ENCODE measurements at places on chromosomes 2 and 18.

- no peak for DNase-seq
These were observed at the start of gene CXCR1 for GRCh38 chr2:218166791-218167190. Gene CXCR1, minus strand, starts transcription at chr2:218166962. Its CDS starts 1,751 bp downstream, at chr2:218165211.

DNA sequence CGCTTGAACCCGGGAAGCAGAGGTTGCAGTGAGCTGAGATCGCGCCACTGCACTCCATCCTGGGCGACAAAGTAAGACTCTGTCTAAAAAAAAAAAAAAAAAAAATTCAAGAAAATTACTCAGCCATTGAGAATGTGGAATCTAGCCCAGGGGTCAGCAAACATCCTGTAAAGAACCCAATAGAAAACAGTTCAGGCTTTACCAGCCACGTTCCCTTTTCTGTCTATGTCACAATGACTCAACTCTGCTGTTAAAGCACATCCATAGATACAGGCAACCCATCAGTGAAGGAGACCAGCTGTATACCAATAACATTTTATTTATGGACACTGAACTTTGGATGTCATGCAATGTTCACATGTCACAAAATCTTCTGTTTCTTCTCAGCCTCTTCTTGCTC lies 435.6 kb upstream of the GYPC start:
- peak; percentile 1 for DNase-seq

DNA sequence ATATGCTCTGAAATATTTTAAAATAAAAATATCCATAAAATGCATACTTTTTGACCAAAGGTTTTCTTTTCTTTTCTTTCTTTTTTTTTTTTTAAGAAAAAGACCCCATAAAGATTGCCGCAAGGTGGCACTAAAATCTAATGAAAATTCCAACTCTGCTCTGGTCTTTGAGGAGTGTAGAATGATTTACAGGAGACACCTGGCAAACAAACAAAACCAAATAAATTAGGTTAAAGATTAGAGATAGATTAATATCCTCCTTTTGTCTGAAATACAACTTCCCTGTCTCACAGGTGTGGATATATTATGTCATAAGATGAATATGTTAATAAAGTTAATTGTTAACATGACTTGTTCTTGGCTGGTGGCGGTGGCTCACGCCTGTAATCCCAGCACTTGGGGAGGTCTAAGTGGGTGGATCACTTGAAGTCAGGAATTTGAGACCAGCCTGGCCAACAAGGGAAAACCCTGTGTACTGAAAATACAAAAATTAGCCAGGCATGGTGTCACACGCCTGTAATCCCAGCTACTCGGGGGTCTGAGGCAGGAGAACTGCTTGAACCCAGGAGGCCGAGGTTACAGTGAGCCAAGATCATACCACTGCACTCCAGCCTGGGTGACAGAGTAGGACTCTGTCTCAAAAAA lies 3.5 kb upstream of the RHOB start:
- DNase-seq, result peak; percentile 73

DNA sequence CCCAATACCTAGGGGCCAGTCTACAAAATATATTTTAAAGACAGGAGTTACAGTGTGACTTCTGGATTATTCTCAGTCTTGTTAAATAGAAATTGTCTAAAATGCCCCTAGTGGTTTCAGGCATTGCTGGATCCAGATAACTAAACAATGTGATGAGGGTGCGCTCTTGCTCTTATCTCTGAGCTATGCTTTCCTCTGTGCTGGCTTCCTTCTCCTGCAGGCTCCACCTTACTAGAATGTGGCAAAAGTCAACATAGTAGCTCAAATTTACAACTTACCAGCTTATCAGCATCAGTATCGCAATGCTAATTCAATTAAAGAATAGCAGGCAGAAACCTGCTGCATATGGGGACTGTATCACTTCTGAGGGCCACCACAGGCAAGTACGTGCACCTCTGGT lies 61.3 kb upstream of the RNU4ATAC start:
- no peak for DNase-seq

DNA sequence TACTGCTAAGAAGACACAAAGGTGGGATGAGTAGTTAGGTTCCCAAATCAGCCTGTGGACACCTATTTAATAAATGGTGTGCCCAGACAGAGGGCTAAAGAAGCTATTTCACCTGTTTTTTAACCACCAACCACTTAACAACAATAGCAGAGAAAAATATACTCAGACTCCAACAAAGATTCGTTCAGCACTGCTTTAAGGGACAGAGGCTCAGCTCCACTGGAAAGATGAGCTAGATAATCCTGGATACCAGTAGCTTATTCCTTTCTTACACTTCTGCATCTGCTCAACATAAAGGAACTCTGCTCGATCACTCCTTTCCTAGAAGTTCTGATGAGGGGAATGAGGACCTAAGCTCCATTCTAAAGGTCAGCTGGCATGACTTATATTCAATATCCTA lies 44.5 kb downstream of the PTCD3 start:
- DNase-seq, result no peak

GRCh38 chr18:22703883-22704585 lies 229.1 kb upstream of the RBBP8 start:
- DNase-seq, result peak; percentile 70

DNA sequence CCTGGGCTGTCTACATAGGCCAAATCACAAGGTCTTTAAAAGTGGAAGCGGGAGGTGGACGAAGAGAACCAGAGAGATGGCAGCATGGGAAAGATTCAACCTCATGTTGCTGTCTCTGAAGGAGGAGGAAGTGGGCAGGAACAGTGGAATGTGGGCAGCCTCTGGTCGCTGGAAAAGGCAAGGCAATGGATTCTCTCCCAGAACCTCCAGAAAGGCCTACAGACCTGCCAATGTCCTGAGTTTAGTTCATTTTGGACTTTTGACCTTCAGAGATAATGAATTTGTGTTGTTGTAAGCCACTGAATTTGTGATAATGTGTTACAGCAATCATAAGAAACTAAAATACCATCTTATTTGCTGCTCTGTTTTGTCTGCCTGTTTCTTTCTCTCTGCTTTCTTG lies 122.5 kb downstream of the RNF152 start:
- DNase-seq, result no peak

DNA sequence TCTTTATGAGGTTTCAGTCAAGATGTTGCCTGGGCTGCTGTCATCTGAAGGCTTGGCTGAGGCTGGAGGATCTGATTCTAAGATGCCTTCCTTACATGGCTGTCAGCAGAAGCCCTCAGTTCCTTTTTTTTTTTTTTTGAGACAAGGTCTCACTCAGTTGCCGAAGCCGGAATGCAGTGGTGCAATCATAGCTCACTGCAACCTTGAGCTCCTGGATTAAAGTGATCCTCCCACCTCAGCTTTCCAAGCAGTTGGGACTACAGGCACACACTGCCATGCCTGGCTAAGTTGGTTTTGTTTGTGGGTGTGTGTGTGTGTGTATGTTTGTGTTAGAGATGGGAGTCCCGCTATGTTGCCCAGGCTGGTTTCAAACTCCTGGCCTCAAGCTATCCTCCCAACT lies 13.1 kb upstream of the SLC35F5 start:
- no peak for DNase-seq

- no peak for DNase-seq
These were observed 10.2 kb downstream of the MTERF4 start for GRCh38 chr2:241091734-241092445.

GRCh38 chr18:12420821-12421421 lies 13.2 kb downstream of the PRELID3A start:
- no peak for DNase-seq

GRCh38 chr18:63099091-63099840 lies 220.3 kb downstream of the BCL2 start:
- no peak for DNase-seq

GRCh38 chr18:23321996-23322395 lies 131.1 kb upstream of the RIOK3 start:
- peak; percentile 20 for DNase-seq

DNA sequence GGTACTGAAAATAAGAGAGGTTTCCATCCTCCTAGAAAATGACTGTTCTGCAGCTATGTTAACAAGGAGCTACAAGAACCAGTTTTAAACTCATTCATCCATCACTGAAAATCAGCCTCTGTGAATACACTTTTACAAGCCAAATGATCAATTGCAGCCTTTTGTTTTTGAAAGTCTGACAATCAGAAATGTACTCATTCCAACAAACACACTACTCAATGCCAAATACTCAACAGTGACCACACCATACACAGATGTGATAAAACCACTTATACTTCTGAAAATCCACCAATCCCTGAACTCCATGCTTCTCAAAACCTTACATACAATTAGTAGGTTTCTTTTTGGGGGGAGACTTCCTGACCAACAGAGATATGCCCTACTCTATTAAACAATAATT lies 663.9 kb upstream of the CHAC2 start:
- peak; percentile 30 for DNase-seq

DNA sequence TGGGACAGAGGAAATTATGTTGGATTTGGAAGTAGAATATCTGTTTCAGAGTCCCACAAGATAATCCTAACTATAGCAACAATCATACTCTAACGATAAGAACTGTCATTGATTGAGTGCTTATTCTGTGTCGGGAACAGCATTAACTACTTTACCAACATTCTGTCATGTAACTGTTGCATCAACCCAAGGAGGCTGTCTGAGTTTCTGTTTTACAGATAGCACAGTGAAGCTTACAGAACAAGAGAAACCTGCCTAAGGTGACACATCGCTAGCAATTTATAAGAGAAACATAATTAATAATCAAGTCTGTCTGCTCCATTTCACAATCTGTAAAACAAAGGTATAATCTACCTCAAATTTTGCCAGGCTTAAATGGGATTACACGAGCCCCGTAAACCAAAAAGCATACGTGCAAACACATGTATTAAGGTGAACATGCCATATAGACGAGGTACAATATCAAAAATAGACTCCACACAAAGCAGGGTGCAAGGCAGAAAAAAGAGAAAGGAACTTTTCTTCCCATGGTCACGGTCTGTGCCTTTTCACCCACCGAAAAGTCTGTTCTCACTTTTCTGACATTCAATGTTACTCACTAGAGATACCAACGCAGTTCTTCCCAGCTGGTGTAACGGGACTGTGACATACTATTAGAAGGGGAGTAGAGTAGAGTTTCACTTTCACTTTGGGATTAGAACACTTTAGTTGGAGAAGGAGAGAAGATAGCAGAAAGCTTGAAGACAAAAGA lies 37.2 kb upstream of the SLC8A1 start:
- peak; percentile 28 for DNase-seq

- no peak for DNase-seq
These were observed 45.9 kb downstream of the SCTR start for GRCh38 chr2:119478188-119478977.

DNA sequence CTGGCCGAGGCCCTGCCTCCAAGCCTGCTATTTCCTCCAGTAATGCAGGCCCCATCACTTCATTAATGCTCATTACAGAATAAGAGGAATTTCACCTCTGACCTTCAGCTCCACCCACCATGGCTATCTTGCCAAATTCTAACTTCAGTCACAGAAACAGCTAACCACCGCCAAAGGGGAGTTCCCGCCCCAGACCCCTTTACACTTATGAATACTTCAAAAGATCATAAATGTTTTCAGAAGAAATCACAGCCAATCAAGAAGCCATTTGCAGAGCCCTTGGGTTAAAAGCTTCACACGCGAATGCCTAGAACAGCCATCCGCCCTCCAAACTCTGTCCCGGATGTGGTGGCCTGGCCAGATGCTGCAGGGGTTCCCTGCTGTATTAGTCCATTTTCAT lies 73.8 kb upstream of the TWIST2 start:
- no peak for DNase-seq

- DNase-seq, result no peak
These were observed 44.5 kb upstream of the EGR4 start for GRCh38 chr2:73337828-73338227.

DNA sequence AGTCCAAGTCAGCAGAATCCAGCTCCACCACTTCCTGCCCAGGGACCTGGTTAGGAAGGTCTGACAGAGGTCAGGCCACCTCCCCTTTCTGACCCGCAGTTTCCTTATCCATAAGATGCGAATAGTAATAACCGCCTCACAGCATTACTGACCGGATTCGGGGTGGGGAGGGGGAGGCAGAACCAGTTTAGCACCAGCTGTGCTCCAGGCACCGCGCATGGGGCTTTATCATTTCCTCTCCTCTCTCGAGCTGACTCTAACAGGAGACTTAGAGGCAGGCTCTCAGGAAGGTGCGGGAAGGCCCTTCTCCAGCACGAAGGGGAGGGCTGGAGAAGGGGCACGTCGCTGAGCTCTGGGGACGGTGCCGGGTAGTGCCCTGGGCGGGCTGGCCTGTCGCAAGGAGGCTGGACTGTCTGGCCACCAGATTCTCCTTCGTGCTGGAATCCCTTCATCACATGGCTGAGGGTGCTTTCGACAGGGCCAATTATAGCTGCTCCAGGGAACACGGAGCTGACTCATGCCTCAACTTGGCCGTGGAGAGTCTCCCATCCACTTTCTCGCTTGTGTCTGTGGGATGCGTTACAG lies 5.7 kb downstream of the EHD3 start:
- peak; percentile 66 for DNase-seq

- peak; percentile 20 for DNase-seq
These were observed 191.2 kb downstream of the SPAG16 start for GRCh38 chr2:213475433-213475832.

DNA sequence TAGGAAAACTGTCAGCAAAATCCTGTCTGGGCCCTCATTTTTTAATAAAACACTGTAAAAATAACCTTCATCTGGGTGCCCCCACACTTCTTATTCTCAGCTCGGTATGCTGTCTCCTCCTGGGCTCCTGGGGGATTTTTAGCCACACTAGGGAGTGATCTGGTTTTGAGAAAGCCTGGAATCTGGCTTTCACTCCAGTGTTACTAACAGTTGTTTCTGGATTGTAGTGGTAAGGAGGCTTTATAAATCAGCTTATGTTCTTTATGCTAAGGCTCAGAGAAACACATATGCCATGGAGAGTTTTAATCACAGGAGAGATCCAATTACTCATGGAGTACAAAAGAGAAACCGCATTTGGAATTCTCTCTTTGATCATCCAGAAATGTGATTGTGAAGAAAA lies 744.3 kb upstream of the SOX11 start:
- no peak for DNase-seq

DNA sequence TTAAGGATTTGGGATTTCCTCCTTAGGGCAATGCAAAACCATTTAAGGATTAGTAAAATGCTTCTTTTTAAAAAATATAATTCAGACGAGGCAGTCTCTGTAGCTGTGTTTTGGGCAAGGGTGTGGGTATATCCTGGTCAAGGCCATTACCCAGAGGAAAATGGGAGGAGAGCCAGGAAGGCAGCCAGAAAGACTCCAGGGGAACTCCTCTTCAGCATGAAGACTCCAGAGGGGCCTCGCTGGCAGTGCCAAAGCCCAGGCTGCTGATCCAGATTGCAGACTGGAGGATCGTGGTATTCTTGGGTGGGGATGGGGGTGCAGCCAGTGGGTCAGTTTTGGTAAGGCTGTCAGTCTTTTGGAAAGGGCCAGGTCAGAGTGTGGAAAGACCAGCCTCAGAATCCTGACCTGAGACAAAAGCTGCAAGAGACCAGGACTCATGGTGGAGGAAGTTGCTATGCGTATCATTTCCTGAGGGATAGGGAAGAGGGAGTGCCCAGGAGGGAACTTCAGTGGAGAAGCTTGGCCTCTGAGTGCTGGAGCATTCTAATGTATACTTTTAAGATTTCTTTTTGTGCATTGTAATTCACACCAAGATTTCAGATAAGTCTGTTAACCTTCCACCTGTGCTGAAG lies 20.9 kb upstream of the RAB11FIP5 start:
- no peak for DNase-seq

GRCh38 chr18:39946623-39947061 lies 2008.4 kb upstream of the PIK3C3 start:
- peak; percentile 96 for DNase-seq

GRCh38 chr18:79245517-79246001 lies 150.2 kb upstream of the NFATC1 start:
- DNase-seq, result peak; percentile 4

Data from fibroblast of mammary gland (primary cell).